Left lung (tissue), 14 donors: ENCODE measurements at places on chromosomes 2 and 18. TPM values are rescaled to one million over a fixed set of nuclear protein-coding genes. Genes with fewer than 3 reads are reported as not detected.
A peak's percentile ranks its signal among the peaks of the same experiment; 100 is the strongest.

- DNase-seq, result no peak
Observed at GRCh38 chr18:55144193-55144930, 185.1 kb upstream of the CCDC68 start.

Gene GKN1
- total RNA-seq, result not detected

DNA sequence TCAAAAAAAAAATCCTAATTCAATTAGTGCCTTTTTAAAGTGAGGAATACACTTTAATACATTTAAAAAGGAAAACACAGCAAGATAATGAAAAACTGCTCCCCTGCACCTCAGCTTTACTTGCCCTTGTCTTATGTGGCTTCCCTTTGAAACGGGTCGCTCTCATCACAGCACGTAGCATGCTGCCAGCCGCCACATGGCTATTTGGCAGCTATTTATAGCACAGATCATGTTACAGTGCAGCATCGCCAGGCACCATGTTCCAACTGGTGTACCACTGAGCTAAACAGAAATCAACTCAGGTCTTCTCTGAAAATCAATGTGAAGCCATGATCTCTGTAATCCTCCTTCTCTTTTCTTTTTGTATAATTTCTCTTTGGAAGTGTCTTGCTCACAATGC is 65.1 kb downstream of the TMEM182 start:
- DNase-seq, result no peak

GRCh38 chr2:43842866-43843226 is 4.1 kb downstream of the ABCG8 start:
- no peak for DNase-seq

DNA sequence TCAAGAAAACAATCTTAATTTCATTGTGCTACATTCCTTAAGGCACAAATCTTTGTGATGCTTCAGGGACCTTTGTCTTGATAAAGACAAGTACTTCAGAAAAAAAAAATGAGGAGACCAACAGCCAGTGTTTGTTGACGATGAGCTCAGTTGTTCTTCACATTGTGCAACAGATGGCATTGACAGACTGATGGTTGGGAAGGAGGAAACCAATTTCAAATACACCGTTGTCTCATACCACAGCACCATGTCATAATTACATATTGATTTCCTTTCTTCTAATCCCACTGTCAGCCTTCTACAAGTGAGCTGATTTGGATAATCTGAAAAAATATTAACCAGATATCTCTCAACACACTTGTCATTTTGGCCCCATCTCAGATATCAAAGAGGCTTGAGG is 53.7 kb upstream of the GRB14 start:
- no peak for DNase-seq

GRCh38 chr2:202643012-202643858 is 8.5 kb downstream of the FAM117B start:
- no peak for DNase-seq

- no peak for DNase-seq
Observed at GRCh38 chr2:236393581-236393980, 129.4 kb upstream of the ASB18 start.

Gene LYPD6
- 0.64 TPM for total RNA-seq

Gene LIPG
- total RNA-seq, result 26.0 TPM

DNA sequence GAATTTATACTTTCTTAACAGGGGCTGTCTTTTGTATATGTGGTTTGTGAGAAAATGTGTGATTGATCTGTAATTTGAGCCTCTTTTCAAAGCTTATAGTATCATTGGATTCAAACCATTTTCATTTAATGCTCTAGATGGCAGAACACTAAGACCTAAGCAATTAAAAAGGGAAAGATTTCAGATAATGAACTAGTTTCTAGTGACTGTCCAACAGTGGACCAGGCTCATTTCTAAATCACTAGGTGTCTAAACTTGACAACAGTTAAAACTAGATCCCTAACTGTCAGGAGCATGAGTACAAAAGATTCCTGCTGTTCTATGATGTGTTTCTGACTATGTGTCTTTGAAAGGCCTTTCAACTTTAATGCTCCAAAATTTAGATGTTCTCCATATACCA is 54.6 kb downstream of the ANKRD44 start:
- DNase-seq, result no peak

- no peak for DNase-seq
Observed at GRCh38 chr2:44549099-44549471, 187.3 kb downstream of the CAMKMT start.

DNA sequence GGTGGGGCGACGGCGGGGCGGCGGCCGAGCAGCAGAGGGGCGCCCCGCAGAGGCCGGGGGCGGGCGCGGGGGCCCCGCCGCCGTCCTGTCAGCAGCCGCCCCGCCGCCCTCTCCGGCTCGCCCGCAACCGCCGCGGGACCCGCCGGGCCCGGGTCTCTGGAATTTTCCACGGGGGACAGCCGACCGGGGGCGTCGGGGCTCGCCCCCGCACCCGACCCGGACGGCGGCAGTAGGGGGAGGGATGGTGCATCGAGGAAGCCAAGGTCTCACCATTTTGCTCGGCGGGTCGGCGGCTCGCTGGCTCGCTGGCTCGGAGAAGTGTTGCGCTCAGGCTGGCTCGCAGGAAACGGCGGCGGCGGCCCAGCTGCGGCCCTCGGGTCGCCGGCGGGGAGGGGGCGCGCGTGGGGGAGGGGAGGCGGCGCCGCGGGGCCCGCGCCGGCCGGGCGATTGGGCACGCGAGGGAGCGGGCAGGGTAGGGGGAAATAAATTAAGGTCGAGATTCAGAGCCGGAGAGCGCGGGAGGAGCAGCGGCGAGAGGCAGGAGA is 405 bp downstream of the PPP3R1 start:
- DNase-seq, result peak; percentile 87

Gene RGPD4
- not detected for total RNA-seq

DNA sequence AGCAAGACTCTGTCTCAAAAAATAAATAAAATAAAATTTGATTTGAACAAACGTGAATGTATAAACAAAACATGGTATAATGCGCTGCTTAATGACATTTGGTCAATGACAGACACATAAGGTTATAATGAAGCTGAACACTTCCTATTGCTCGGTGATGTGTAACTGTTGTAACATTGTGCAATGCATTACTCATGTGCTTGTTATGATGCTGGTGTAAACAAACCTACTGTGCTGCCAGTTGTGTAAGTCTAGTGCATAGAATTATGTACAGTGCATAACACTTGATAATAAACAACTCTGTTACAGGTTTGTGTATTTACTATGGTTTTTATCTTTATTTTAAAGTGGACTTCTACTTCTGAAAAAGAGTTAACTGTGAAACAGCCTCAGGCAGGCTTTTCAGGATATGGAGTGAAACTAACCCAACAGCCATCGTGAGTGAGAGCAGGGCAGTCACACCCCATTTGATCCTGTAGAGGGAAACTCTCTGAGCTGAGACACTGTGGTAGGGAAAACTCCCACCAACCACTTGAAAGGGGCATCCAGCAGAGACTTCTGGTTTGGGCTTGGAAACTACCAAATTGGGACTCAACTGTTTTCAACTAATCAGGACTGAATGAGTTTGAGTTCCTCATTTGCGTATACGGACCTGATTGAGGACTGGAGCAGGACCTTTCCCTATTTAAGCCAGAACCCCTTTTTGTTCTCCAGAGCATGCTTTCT is 8.7 kb upstream of the RPRD1A start:
- no peak for DNase-seq

DNA sequence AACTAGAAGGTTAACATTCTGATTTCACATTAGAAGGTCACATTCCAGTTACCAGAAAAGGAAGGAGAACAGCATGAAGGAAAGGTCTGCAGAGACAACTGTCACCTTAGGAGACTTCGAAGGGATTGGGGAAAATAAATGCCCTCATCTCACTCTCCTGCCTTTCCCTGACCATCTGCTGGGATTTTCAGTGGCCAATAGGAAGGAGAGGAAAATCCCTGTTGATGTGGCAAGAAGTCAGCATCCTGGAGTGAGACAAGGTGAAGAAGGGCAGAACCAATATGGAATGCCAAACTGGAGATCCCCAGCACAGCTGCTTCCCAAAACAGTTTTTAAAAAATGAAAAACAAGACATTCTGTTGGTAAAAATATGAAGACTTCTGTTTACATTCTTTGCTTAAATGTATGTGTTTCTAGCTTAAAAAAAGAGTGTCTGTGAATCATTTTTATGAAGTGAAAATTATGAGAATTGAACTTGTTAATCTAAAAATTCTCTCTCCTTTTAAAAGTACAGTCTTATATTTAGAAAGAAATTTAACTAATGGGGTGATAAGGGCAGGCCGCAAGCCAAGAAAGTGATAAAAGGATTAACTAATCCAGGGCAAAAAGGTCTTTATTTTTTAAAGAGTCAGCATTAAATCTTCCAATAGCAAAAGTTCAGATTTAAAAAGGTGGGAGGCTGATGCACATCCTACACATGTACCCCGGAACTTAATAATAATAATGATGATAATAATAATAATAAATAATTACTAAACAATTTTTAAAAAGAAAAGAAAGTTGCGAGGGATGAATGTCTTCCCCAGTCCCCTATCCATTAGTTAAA is 160.6 kb upstream of the DOK6 start:
- no peak for DNase-seq

Gene ERMN
- 0.37 TPM for total RNA-seq

DNA sequence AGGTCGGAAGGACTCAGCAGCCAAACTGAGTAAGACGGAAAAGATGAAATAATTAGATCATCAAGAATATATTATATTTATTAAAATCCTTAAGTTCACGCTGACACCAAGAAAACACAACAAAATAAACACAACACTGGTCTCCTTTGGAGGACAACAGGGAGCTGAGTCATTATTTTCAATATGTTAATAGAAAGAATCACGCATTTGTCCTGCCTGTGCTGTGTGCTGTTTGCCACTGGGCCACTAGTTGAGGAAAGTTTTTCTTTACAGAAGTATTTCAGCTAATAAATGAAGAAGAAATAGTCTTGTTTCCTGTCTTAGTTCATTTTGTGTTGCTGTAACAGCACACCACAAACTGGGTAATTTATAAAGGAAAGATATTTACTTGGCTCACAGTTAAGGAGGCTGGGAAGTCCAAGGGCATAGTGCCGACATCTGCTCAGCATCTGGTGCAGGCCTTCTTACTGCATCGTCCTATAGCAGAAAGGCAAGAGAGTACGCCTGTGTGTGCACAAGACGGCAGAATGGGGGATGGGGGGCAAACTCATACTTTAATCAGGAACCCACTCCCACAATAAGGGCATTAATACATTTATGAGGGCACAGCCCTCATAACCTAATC is 88.0 kb downstream of the TCF7L1 start:
- DNase-seq, result no peak

- DNase-seq, result no peak
Observed at GRCh38 chr2:99728166-99728565, 238.3 kb upstream of the REV1 start.

- DNase-seq, result no peak
Observed at GRCh38 chr2:225177098-225177497, 134.8 kb upstream of the DOCK10 start.

Gene LONRF2
- 3.8 TPM for total RNA-seq

GRCh38 chr2:207240649-207241048 is 74.9 kb upstream of the KLF7 start:
- DNase-seq, result no peak

DNA sequence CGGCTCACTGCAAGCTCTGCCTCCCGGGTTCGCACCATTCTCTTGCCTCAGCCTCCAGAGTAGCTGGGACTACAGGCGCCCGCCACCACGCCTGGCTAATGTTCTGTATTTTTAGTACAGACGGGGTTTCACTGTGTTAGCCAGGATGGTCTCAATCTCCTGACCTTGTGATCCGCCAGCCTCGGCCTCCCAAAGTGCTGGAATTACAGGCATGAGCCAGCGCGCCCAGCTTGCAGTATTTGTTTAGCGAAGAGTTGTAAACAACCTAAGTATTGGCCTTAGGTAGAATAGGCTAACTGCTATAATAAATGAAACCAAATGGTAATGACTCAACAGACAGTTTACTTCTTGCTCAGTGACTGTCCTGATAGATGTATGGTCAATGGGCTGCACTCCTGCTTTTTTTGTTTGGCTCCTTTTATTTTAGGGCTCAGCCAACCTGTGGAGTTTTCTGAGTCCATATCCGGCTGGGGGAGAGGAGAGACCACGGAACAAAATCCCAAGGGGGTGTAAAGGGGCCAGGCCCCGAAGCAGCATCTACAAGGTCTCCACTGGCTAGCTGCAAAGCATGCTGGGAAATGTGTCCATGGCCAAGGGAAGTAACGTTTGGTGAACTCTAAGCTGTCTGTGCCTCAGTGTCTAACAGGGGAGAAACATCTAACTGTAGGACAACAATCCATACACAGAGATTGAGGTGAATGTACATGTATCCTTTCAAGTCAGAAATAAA is 841.0 kb upstream of the ID2 start:
- no peak for DNase-seq

Gene SCN3A
- total RNA-seq, result 0.35 TPM

Gene MATN3
- total RNA-seq, result 9.1 TPM

DNA sequence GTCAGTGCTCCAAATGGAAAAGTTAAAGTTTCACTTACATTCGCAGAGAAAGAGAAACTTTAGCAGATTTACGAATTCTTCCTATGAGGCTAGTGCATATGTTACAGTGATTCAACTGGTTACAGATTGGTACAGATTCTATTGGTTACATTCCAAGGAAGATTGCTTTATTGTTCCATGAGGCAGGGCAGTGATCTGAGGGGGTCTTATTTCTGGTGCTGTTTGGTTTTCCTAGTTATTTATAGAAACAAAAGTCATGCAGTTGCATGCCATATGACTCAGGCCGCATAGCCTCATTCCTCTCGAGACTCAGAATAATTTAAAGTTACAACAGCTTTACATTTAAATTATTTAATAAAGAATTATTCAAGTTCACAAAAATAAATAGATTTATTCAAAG is 385.4 kb upstream of the SYT4 start:
- DNase-seq, result no peak

DNA sequence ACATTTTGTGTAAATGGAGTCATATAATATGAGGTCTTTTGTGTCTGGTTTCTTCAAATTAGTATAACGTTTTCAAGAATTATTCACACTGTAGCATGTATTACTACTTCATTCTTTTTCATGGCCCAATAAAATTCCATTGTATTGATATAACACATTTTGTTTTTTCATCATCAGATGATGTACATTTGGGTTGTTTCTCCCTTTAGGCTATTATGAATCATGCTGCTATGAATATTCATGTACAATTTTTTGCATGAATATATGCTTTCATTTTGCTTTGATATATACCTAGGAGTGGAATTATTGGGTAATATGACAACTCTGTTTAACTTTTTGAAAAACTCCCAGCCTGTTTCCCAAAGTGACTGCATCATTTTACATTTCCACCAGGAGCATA is 220.2 kb downstream of the NR4A2 start:
- DNase-seq, result no peak

GRCh38 chr18:63514888-63515678 is 27.1 kb upstream of the SERPINB12 start:
- DNase-seq, result no peak

Gene RESP18
- not detected for total RNA-seq
